ENCODE measurements at places on chromosomes 5 and 9.
A peak's percentile ranks its signal among the peaks of the same experiment; 100 is the strongest.

- DNase-seq, result peak; percentile 5
Observed at GRCh38 chr9:82254646-82255367, 266.2 kb downstream of the SPATA31D1 start.

- no peak for DNase-seq
Observed at GRCh38 chr9:3810231-3810630, 284.4 kb upstream of the RFX3 start.

DNA sequence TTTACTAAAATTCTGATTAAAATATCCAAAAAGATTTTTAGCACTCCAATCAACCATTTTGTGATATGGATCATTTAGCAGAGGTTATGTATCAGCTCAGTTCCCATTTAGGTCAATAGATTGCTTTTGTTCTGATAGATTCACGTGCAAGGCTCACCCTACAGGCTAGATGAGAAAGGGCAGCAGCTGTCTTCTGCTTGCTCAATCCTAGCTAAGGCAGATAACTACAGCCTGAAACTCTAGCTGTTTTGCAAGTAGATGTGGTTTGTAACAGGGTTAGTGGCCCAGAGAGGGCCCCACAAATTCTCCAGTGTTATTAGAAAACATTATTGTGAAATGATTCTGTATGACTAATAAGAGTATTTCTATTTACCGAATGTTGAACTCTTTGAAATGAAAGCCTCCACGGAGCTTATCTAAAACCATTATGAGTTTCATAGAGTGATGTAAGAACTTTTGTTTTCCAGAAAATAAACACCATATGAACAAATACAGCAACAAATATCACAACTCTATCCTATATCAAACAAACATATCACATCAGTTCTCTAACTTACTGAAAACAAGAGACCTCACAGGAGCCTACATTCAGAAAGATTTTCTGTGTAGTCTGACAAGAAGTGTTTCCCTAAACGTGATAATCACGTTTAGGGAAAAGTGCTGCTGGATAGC is 841.9 kb upstream of the ACO1 start:
- DNase-seq, result peak; percentile 59

GRCh38 chr9:70261131-70261870 is 2.5 kb downstream of the SMC5 start:
- DNase-seq, result no peak

DNA sequence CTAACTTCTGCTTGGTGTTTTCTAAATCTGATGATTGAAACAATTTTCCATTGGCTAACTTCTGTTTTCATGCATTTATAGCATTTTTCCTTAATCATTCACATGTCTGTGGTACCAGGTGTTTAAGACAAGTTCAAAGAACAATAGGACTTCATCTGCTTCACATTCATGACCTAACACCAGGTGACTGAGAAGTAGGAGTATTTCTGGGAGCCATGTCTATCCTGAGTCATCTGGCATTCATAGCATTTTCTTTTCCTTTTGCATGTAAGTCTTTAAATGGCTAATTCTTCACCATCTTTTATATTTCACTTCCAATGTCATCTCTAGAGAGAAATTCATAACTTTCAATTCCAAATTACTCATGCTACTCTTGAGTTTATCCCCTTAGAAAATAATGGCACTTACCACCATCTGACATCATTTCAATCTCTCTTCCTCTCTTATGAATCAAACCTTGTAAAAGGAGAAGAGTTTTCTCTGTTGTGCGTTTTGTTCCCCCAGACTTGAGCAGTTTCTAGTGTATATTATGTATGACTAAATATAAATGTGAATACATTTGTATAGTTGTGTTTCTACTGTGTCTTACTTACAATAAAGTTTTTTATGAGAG is 1196.1 kb upstream of the CDH9 start:
- DNase-seq, result no peak

DNA sequence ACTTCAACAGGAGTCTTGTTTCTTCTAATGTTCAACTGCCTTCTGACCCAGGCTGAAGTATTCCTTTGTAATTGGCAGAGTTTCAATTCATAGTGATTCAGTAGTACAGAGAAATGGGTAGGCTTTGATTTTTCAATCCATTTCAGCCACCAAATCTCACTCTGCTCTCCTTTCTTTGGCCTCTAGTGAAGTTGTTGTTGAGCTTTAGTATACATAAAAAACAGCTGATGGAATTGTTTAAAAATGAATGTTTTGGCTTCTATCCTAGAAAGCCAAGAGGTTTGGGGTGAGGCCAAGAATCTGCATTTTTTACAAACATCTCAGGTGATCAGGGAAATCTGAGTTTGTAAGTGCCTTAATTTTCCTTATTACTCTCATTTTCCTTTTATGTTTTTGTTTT is 182.9 kb upstream of the MAP1B start:
- no peak for DNase-seq

DNA sequence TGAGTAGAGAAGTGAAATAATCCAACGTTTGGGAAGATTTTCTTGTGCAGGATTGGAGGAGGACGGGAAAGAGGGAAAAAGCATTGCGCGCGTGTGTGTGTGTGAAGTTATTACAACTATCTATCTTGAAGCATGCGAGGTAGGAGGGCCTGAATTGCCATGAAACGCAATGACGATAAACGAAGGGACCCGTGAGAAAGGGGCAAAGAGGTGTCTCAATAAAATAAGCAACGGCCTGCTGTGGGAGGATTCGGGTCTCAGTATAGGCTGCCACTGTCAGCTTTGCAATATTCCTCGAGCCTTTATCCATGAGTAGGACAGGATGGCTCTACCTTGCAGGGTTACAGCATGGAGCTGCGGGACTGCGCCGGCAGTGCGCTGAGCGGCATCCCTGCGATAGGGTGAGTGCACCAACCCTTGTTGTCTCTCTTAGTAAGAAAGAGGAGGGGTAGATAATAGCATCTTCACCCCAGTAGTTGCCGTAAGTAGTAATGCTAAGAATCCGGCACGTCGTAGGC is 631 bp upstream of the RCL1 start:
- no peak for DNase-seq

GRCh38 chr9:24881361-24881760 is 335.7 kb upstream of the IZUMO3 start:
- DNase-seq, result no peak

GRCh38 chr9:122941582-122942234 is 888 bp downstream of the RABGAP1 start:
- DNase-seq, result peak; percentile 50

DNA sequence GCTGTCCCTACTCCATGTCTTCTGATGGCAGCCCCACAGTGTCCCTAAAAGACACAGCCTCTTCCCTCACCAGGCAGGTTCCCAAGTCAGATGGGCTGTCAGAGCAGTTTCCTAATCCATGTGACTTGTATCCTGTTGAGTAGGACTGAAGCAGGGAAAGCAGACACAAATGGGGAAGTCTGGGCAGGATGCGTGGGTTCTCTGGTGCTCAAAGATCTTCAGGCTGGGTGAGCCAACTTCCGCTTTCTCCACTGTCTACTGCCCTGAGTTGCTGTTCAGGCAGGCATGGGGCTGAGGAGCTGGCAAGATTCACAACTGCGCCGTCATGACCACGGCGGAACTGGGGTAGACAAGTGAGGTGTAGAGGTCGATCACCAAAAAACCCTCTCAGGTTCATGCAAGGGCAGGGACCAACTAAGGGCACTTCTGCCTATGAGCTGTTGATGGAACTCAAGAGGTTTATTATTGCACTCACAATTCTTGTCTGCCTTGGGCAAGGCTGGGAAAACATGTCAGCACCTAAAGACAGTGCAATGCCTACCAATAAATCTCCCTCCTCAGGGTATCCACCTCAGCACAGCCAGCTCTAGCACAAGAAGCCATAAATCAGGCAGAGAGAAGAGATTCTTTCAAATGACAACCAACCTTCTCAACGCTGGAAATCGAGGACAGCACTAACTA is 83.4 kb downstream of the RAPGEF1 start:
- DNase-seq, result no peak

GRCh38 chr9:37034938-37035647 is 1.0 kb upstream of the PAX5 start:
- no peak for DNase-seq

DNA sequence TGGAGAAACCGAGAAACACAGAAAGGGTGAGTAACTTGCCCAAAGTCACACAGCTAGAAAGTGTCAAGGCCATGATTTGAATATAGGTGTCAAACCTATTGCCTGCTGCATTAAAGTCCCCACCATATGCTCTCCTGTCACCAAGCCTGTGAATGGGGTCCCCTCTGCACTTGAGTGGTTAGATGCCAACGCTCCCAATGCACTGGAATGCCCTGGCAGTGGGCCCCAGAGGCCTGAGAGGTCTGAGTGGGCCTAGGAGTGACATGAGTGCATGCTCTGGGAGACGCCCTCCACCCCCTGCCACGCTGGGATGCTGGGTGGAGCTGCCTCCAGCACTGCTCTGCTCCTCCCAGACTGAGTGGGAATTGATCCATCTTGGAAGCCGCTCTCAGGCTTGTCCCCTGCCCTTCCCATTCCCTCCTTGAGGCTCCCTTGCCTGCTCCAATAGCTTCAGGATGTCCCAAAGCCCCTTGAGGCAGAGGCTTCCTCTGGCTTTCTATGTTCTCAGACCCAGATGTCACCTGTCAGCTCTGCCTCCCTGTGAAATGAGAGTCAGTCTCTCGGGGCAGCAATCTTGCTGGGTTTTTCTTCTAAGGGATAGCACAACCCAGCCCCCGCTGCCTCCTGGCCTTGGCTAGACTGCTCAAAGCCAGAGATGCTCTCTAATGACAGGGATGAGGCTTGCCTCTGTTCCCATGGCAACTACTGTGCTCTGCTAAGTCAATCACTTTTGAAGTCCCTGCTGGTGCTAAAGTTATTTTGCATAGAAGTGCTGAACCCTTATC is 6.6 kb upstream of the ARSI start:
- DNase-seq, result no peak

DNA sequence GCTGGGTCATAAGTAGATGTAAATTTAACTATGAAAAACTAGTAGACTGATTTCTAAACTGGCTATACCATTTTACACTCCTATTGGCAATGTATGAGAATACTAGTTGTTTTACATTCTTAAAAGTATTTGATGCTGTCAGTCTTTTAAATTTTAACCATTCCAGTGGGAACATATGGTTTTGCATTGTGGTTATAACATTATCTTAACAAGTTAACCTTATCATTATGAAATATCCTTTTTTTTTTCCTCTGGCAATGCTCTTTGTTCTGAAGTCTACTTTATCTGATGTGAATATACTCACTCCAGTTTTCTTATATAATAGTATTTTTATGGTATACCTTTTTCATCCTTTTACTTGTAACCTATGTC is 548.9 kb upstream of the CLINT1 start:
- DNase-seq, result no peak

GRCh38 chr5:35850967-35851680 is 5.6 kb upstream of the IL7R start:
- peak; percentile 15 for DNase-seq

DNA sequence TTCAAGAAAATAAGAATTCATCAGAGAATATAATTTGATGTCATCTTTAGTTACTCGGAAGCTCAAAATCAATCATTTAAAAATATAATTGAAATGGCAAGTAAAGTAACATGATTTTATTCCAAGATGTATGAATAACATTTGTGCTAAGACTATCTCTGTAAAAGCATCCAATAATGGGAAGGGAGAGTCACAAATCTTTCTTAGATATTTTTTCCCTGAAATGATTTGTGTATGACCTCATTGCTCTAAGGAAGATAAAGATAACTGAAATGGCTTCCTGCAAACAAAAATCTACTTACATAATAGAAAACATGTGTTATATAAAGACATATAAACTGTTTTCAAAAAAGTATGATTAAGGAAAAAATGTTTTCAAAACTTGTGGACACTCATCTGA is 97.4 kb upstream of the FGF10 start:
- DNase-seq, result no peak

DNA sequence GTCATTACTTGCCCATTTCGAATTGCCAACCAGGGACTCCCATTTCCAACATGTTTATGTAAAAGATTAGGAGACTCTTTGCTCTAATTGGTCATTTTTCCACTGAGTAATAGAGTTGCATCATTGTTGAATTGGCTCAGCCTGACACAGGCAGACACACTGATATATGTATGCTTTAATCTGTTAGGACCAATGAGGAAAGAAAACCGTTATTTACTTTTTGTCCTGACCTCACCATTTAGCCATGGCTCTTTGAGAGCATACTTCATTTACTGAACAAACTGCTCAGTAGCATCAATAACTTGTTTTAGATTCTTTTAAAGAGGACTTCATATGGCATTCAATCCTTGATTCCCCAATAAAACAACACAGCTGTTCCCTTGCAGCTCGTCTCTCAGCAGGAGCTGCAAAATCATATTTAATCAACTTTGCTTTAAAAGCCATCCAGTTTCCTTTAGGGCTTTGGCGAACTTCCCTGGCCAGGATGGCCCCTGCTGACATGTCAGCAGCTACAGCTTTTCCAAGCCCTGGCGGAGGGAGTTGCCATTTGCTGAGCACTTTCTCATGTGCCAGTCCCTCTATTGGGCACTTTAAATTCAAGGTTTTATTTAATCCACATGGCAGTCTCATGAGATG is 251.5 kb upstream of the TNC start:
- DNase-seq, result peak; percentile 84

- no peak for DNase-seq
Observed at GRCh38 chr9:89139455-89139854, 39.2 kb downstream of the SHC3 start.

DNA sequence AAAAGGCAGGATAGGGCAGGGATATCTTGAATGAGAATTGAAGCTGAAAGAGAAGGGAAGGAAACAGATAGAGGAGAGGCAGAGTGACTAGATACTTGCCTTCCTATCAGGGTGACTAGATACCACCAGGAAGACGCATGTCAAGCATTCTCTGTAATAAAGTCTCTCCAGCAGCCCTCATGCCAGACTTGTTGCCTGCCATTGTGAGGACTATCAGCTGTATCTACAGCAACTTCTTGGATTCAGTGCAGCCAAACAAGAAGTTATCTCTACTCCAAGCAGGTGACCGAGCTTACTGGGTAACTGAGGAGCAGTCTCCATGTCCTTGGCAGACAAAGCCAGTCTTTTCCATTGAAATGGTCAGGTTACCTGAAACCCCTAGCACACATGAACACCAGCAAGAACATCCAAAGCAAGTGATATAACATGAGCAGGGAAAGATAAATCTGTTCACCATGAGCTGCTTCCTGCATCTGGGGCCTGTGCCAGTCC is 9.3 kb downstream of the SH3RF2 start:
- DNase-seq, result no peak

DNA sequence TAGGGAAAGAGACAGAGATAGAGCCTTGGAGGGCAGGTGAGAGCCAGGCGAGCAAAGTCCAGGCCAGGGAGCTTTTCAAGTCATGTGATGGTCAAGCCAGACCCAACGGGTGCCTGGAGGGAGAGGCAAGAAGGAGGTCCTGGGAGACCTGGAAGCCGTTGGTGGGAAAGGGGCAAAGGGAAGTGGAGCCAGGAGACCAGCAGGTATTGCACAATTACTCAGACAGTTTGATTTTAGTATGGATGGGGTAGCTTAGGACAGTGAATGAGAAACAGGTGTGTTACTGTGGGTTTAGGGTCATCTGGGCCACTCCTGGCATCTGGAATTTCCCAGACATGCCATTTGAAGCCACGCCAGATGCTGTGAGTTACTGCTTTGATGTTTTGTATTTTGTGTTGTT is 5.1 kb downstream of the SECISBP2 start:
- peak; percentile 34 for DNase-seq

GRCh38 chr5:8912106-8912505 is 633.8 kb downstream of the SEMA5A start:
- DNase-seq, result no peak

Data from fibroblast of gingiva (primary cell).